ENCODE measurements at places on chromosomes 12 and 14.

GRCh38 chr12:82652071-82652470 lies 34.6 kb upstream of the TMTC2 start:
- DNase-seq, result no peak

GRCh38 chr12:55978393-55978792 lies 4.5 kb downstream of the RAB5B start:
- no peak for DNase-seq

DNA sequence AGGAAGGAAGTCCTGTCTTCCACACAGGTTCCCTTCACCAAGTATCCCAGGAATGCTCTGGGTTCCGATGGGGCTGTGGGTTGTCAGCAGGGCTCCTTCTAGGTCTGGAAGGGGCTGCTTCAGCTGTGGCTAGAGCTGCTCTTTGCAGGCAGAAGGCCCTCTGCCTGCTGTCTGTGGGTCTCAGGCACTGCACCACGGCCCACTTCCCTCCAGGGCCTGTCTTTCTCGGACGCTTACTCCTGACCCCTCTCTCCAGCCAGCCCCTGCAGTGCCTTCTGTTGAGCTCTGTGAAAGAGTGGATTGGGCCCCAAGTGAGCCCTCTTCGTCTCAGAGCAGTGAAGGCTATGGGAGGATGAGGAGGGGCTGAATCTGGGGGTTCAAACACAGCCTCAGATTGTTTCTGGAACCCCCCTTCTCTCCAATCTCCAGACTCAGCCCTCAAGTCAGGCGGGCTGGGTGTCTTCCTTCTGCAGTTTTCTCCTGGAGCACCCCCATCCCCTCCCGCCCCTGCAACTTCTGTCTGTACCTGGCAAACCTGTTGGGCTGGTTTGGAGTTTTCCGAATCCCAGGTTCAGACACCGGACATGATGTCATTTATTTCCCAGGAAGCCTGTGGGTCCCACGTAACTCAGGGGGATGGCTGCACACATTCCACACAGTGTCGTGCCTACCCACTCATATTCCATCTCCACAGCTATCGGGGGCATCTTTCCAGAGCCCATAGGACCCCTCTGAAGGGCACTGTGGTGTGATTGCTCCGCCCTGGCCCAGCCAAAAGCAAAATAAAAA lies 24.9 kb upstream of the SPPL3 start:
- DNase-seq, result no peak

- DNase-seq, result no peak
Measured at GRCh38 chr14:23421594-23421993, 13.5 kb upstream of the MYH6 start.

DNA sequence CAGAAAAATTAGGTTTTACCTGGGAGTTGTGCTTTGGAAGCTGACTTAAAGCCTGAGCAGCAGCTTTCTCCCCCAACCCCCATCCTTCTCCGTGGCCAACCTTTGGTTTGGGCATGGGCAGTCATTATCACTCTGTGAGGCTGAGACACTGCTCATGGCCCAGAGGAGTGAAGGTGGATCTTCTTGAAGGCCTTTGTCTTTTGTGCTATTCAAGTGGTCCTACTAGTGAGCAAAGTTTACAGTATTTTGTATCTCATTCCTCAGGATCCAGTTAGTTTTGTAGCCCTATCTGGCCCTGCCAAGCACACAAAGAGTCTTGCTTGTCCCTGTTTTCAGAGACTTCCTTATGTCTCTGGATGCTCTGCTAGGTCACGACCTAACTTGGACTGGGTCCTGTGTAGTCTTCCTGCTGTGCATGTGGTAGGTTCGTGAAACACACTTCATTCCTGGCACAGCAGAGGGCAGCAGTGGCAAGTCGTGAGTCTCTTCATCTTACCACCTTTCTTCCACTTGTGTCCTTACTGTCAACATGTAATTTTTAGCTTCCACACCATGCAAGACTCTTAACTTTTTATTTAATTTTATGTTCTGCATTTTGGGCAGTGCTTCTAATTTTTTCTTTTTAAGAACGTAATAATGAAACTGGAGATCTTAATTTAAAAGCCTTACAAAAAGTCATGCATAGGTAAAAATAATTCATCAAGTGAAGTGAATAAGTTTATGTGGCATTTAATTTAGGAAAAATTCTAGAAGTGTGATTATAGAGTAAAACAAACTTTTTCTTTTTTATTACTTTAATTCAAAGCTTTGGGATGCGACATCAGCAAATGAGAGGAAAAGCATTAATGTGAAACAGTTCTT lies 53.7 kb downstream of the APAF1 start:
- no peak for DNase-seq

DNA sequence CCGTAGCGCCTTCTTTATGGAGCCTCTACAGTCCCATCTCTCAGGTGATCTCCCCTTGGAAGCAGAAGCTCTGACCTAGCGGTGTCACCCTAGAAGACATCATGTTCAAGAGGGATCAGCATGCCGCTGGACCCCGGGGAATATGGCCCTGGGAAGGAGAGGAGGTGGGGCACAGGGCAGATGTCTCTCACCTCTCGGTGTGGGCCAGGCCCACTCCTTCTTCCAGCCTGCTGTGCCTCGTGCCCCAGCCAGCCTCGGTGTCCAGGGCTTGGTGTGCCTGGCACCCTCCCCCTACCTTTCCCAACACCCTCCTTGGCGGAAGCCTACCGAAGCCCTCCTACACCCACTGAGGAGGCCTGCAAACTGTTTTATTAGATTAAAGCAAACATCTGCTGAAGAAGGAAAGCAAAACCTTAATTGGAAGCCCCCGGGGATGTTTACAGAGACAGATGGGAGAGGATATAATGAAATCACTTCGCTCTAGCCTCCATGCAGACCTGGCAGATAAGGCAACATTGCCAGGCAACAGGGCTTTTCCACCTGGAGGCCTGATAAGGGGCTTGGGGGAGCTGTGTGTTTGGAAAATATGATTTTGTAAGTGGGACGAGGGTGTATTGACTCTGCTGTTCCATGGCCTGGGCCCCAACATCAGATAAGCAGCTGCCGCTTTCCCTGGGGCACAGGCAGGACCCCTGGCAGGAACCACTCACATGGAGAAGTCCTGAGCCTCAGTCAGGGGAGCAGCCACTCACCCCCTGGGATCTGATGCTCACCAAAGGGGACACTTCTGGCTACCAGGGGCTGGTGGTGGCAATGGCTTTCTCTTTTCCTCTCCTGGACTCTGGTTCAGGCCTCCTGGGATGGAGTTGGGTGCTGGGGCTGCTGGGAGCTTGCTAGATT lies 5.7 kb upstream of the CHGA start:
- DNase-seq, result no peak

DNA sequence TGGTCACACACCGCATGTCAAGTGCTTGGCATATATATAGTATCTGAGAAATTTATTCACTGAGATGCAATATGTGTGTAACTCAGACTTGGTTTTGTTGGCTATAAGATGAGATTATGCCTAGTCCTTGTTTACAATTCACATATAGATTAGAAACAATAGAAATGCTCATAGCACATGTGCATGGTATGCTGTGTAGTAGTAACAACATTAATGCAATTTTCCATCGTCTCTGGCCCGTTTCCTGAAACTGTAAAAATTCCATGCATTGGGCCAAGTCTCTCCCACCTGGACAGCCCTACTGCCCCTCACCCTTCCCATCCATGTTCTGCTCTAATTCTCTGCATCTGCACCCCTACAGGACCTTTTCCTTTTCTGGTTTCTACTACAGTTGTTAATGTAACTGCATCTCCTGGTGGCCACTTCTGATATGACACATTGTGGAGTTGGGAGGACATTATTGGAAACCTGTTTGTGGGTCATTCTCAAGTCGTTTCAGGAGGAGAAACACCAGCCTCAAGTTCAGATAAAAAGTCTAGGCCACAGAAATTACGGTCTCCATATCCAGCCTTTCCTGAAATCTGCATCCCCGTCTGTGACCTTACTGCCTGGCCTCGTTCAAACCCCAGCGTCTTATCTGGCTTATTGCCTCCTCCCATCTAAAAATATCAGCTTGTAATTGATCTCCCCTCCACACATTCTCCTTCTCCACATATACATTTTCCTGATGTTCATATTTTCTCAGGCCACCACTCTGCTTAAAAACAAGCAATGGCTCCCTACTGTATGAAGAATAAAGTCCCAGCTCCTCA lies 37.5 kb downstream of the EMP1 start:
- no peak for DNase-seq

GRCh38 chr14:54725998-54726397 lies 159.1 kb downstream of the SAMD4A start:
- DNase-seq, result no peak

- no peak for DNase-seq
Measured at GRCh38 chr12:123987022-123987421, 14.0 kb downstream of the ZNF664 start.

DNA sequence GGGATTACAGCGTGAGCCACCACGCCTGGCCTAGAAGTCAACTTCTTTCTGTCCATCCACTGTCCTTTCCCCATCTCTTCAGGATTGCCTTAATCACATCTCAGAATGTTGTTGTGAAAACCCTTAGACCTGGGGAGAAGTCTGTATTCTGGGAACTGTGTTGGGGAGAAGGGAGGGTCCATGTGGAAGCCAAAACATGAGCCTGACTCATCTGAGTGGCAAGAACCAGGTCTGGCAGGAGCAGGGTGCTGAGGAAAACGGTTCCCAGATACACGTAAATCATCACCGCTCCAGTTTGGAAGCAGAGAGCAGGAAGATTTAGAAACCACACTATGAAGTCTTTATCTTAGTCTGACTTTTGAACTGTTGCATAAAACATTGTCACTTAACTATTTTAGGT lies 245.6 kb upstream of the RGS6 start:
- DNase-seq, result no peak

DNA sequence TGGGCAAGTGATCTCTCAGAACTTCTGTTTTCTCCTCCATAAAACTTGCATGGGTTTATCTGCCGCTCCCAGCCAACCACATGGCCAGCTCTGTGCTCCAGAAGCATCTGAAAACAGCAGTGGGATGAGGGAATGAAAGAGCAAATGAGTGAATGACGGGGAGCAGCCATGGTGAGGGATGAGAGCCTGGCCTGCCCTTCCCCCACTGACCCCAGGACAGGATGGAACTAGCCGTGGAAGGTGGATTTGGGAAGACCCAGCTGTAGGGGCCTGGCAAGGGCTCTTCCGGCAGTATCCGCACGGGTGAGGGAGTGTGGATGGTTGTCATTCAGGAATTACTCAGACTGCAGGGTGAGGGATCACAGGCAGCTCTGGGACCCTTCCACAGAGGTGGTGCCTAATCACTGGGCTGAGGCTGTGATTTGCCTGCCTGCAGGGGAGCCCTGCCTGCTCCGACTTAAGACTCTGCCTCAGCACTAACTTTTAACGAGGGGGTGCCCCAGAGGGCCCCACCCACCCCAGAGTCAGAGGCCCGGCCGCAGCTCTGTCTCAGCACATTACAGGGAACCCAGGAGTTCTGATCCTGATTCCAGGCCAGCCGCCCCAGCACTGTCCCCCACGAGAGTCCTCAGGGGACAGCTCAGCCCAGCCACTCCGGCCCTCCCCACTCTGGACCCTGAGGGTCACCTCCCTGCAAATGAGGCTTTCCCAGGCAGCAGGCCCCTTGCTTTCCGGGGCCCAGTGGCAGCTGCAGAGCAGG lies 136.8 kb upstream of the C14orf180 start:
- no peak for DNase-seq

GRCh38 chr14:75200451-75200850 lies 24.0 kb upstream of the TMED10 start:
- no peak for DNase-seq

- no peak for DNase-seq
Measured at GRCh38 chr14:80211153-80212022, at the start of gene DIO2. TSS of gene DIO2 (minus strand) at chr14:80211504. CDS start at chr14:80211472, 32 bp downstream.

DNA sequence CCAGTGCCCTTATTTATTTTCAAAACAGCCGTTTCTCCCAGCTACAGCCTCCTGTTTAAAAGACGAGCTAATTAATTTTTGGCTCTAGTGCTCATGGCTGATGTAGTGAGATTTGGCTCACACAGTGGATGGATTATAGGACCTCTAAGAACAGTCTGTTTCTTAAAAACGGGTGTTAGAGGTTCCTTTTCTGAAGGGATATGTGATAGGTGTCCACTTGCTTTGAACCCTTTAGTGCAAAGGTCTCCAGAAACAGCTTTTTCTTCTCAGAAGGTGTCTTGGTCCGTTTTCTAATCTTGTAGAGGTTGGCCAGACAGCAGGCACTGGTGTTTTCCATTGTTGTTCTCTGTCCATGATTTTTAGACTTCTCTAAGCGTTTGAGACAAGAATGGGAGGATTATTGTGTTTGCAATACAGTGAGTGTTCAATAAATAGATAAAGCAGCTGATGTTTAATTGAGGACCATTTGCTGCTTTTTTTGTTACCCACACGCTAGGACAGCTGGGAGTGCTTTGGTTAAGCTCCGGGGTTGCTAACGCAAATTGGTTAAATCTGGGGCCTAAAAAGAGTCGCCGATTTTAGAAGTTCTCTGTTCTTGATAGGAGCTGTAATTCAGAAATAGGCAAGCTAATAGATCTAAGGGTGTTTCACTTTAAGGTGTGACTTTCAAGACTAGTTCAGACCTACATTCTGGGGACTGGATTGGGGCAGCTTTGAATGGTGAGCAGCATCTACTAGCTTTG lies 1.0 kb downstream of the BORCS5 start:
- DNase-seq, result no peak

GRCh38 chr14:73997944-73998447 lies 21.1 kb downstream of the ENTPD5 start:
- DNase-seq, result no peak

GRCh38 chr12:95955549-95956159 lies 12.5 kb downstream of the AMDHD1 start:
- DNase-seq, result no peak

DNA sequence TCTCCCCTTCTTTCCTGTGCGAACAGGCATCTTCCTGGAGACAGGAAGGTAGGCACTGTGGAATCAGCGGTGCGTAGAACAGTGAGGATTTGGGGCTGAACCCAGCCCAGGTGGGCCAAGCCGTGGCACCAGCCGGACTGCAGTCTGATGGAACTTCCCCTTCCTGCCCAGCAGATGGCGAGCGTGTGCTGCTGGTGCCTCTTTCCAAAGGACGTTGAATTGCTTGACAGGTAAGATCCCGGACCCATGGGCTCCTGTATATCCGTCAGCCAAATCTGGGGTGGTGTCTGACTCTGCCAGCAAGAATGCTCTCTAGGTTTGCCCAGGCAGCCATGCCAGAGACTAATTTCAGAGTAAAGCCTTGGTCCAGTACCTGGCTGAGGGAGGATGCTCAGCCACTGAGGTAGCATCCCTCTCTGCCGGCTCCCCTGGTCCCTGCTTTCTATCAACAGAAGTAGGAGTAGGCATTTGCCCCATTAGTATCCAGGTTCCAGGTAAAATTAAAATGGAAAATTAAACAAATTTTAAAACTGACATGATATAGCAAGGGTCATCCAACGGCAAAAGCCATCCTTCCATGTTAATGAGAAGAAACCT lies 21.1 kb upstream of the KCNA5 start:
- DNase-seq, result no peak
